ENCODE measurements at places on chromosomes 11 and 22.

DNA sequence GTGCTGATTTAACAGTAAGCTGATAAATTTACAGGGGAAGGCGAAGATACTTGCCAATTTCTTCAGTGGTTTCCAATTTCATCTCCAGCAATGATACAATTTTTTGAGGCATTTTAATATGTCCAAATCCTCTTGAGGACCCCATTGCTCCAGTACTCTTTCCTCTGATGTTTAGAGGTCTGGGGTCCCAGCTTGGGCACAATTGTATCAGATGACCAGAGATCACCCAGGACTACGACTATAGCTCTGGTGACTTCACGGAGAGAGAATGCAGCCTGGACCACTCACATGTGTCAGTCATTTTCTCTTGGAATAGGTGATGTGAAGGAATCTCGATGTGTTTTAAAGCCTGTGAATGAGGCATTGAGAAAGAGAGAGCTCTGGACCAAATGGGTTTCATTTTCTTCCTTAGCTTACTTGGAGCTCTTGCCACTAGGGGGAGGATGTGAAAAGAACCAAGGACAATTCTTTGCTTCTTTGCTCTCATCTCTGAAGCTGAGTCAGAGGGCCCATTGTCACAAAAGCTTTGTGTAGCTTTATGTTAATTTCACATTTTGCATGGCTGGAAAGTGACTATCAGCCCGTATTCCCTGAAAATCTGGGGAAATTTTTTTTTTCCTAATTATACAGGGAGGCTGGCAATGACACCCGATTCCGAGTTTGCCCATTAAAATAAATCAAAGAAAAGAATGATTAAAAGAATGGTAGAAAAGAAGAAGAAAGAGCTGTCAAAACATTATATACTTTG is 6.7 kb upstream of the CCDC90B start:
- DNase-seq: no peak

- no peak for DNase-seq
Measured at GRCh38 chr11:5931061-5931460, 11.0 kb upstream of the OR56A3 start.

- no peak for DNase-seq
Measured at GRCh38 chr11:70623906-70624597, 225.7 kb downstream of the CTTN start.

DNA sequence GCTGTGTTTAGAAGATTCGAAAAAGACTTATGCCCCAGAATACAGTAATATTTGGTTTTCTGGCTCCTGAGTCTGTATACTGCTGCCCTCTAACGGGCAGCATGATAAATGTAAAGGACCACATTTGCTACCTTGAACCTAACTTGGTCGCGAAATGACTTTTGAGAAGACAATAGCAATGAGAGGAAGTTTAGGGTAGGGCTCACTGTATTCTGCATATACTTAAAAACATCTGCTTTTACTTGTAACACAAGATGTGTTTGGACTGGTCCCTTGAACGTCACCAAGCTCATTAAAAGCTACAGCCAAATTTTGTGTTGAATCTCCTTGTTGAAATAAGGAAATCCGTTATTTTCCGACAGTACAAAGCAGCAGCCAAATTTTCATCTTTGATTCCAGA is 309.1 kb downstream of the SWAP70 start:
- DNase-seq: no peak

DNA sequence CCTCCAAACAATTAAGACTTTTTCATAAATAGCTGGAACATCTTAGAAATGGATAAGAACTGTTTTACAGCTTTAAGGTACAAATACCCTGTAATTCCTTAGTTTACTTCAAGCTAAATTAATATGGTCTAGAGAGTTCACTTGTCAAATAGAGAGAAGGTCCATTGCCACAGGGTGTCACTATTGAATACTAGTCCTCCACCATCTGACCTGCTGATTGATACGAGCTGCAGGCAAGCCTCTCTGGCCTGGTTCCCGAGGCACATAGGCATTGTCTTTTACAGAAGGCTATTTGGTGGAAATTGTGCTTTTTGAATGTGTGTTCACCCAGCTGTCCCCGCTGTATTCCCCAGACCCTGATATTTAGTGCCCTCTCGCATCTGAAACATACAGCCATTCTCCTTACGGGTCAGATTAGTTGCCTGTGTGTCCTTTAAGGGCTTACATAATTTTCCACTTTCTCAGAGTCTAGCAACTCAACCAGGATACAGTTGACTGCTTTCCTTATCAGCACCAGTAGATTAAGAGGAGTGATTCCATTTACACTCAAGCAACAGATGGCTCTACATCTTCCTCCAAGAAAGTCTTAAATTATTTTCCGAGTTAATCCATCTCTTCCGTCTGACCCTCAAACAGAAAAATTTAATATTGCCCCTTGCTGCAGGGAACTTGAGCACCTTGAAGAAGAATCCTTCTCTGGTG is 788.8 kb upstream of the FAT3 start:
- no peak for DNase-seq

DNA sequence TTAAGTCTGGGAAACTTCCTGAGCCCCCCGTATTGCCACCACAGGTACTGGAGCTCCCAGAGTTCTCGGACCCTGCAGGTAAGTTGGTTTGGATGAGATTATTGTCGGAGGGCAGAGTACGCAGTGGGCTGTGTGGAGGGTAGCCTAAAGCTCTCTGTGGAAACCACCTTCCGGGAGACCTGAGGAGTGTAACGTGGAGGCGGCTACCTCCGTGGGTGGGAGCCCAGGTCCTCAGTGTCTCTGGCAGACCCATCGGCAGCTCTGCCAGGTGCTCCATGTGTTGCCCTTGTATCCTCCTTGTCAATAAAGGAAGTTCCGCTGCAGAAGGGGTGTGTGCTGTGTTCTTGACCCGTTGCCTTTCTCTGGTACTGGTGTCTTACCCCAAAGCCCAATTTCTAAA is 61.4 kb downstream of the SYT13 start:
- DNase-seq: no peak

- no peak for DNase-seq
Measured at GRCh38 chr22:44180706-44181032, at the start of gene PARVG. Gene PARVG (plus strand): TSS chr22:44180925. CDS start chr22:44183330, 2,405 bp downstream.
